ENCODE measurements at places on chromosomes 4 and X.
A peak's percentile ranks its signal among the peaks of the same experiment; 100 is the strongest.

GRCh38 chr4:98930311-98930865, 1.5 kb upstream of the EIF4E start:
- DNase-seq, result no peak

- DNase-seq, result no peak
Observed at GRCh38 chr4:141900856-141901255, 264.5 kb downstream of the IL15 start.

DNA sequence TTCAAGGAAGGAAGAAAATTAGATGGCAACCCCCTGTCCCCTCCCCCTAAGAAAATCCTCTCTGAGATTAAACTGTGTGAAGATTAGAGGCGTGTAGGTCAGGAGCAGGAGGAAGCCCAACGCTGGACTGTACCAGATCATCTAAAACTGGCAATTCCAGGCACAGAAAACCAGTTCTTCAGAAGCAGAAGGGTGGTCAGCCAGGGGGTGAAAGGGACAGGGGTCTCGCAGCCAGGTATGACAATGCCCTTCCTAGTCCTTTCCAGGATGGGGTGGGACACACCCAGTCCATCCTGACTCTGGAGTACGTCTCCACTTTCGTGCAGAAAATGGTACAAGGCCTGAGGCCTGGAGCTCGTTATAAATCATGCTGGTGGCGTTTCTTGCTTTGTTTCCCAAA, 3.3 kb upstream of the RHOH start:
- no peak for DNase-seq

- no peak for DNase-seq
Observed at GRCh38 chr4:141081921-141082395, 51.3 kb downstream of the RNF150 start.

DNA sequence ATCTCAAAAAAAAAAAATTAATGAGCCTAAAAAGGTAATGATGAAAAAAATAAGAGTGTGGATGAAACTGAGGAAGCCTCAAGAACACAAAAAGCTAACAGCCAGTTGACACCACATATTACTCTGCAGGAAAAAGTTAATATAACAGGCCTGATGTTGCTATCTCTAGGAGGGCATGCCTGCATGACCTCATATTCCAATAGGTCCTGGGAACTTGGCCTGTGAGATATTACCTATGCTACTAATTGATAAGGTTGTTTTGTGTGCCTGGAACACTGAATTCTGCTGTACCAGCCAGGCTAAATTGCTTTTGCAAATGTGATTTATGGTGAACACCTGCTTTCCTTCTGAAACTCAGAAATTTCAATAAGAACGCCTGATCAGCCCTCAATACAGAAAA, 15.9 kb downstream of the SLC9A7 start:
- DNase-seq, result no peak

- no peak for DNase-seq
Observed at GRCh38 chrX:113726898-113727297, 857.0 kb upstream of the HTR2C start.

DNA sequence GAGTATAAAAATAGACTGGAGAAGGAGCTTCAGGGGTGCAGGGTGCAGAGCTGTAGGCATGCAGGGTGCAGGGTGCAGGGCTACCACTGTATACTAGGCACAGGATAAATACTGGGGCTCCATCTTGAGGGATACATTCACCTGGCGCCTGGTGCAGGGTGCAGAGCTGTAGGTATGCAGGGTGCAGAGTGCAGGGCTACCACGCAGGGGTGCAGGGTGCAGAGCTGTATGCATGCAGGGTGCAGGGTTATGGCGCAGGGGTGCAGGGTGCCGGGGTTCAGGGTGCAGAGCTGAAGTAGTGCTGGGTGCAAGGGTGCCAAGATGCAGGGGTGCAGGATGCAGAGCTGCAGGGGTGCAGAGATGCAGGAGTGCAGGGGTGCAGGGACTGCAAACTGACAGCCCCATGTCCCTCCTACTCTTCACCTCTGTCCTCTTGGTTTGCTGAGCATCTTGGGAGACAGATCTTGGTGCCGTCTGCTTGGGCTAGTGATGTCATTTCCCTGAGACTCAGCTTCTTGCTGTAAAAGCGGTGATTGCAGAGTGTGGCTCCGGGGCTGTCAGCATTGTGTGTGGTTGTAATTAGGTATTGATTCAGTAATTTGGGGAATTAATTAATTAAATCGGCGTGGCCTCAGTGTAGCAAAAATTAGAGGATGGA, 91.2 kb downstream of the ADRA2C start:
- DNase-seq, result no peak

DNA sequence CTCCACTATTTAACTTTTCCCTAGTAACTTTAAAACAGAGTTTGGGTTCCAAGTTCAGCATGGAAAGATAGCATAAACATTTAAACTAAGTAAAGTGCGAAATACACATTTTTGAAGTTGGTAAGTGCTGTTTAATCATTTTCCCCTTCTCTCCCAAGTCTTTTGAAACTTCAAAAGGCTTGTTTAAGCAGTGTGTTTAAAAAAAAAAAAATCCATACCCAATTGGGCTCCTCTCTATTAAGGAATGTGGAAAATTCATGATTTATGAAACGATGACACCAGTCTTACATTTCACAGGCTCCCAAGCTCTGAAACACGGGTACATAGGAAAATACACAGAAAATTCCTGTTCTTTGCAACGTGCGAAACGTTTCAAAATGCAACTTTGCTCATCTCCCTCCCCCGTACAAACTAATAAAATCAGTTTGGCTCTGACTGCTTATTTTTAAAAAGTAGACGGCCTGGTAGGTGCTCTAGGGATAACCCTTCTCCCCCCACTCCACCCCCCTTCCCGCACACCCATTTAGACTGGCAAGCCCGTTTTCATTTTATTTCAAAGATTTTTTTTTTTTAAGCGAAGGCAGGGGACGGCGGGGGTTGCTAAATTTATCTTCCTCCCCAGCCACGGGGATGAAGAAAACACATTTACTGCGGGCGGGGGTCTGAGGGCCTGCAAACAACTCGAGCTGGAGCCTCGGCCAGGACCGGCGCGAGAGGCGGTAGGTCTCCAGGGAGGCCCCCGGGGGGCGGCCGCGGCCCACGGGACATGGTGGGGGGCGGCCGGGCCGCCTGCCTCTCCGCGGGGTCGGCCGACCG, 786 bp upstream of the ZFX start:
- no peak for DNase-seq

- no peak for DNase-seq
Observed at GRCh38 chr4:79083406-79084010, 144.3 kb upstream of the PAQR3 start.

GRCh38 chrX:13756381-13756780, 21.8 kb downstream of the OFD1 start:
- DNase-seq, result no peak

GRCh38 chr4:110527156-110527555, 51.2 kb downstream of the ENPEP start:
- DNase-seq, result no peak

GRCh38 chr4:100494166-100494565, 23.7 kb downstream of the EMCN start:
- no peak for DNase-seq

DNA sequence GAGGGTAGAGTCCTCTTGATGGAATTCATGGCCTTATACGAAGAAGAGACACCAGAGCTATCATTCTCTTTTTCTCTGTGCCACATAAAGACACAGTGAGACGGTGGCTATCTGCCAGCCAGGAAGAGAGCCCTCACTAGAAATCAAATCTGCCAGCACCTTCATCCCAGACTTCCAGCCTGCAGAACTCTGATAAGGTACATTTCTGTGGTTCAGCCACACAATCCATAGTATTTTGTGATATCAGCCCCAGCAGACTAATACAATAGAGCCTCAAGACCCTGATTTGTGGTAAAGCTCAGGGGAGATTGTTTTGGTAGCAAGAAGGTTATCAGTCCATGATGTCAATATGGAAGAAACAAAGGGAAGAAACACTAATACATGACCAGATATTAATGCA, 1213.2 kb downstream of the NLGN4X start:
- no peak for DNase-seq

DNA sequence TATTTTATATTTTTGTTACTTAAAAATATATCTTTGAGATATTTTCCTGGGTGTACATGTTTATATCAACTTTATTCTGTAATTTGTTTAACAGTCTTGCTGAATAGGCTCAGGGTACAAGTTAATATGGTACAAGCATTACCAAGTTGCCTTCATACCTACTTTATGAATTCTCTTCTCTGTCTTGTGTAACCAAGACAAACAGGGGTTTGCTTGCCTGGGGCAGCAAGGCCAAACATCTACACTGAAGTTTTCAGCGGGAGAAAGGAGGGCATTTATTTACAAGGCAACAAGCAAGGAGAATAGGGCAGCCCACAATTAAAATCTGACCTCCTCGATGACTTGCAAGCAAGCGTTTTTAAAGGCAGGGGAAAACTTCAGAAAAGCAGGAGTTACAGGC, 24.2 kb downstream of the PPP4R3C start:
- DNase-seq, result no peak

DNA sequence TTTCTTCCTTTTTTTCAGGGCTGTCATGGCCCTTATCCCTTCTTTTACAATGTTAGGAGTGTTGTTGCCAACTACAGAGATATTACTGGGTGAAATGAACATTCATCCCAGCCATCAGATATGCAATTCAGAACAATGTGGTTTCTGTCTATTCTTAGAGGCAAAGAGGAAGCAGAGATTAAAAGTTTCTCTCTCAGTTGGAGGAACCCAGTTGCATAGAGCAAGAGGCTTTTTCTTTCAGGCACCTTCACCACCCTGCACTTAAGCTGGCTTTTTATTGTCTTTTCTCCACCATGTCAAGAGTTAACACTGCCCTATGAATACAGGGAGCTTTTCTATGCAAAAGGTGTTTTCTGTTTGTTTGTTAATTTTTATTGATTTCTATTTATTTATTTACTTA, 1559.6 kb upstream of the IGFBP7 start:
- no peak for DNase-seq

DNA sequence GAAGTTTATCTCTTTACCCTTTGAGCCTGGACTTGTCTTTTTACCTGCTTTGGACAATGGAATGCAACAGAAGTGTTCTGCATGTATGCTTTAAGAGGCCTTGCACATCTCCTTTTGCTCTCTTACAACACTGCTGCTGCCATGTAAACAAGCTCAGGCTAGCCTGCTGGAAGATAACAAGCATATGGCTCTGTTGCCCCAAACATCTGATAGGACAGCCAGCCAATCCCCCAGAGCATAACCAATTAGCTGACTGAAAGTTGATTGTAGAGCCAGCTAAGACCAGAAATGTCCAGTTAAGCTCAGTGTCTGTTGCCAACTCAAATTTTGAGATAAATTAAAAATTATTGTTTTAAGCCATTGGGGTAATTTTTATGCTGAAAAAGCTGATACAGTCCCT, 510.6 kb upstream of the CNKSR2 start:
- no peak for DNase-seq

DNA sequence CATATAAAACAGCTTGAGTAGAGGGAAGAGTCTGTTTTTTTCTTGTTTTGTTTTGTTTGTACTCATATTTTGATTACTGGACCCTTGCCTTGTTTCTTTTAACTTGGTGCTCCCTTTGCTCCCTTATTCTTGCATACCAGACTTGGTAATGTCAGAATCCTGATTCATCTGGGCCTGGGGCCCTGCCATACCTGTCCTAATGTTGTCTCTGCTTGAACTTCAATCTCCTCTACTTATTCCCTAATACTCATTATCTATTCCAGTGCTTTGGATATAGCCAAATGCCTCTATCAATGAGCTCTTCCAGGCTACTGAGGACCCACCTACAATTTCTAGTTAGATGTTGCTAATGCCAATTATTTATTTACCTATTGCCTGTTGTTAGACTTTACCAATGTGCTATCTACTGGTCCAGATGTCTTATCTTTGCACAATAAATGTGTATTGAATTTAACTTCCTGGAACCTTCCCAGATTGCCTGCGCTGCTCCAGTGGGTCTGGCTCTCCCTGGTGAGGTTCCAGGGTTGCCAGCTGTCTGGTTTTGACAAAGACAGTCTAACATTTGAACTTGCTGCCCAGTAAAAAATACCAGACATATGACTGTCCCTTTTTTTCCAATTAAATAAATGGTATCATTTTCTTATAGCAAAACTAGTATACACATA, 64.4 kb upstream of the ACSL4 start:
- no peak for DNase-seq

DNA sequence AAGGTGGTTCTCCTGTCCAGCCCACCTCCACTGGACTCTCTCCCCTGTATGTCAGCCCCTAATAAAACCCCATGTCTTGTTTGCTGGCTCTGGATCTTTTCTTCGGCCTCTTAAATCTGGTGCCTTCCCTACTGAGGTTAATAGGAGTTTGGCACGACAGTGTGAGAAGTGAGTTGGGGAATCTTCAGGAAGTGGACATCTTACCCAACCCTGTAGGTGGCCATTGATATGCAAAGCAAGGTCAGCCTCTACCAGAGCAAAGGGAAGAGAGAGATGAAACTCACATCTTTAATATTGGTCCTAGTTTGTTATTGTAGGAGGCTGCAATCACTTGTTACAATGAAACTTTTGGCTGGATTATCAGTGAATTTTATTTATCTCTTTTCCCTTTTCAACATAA, 111.7 kb downstream of the CHRDL1 start:
- no peak for DNase-seq

DNA sequence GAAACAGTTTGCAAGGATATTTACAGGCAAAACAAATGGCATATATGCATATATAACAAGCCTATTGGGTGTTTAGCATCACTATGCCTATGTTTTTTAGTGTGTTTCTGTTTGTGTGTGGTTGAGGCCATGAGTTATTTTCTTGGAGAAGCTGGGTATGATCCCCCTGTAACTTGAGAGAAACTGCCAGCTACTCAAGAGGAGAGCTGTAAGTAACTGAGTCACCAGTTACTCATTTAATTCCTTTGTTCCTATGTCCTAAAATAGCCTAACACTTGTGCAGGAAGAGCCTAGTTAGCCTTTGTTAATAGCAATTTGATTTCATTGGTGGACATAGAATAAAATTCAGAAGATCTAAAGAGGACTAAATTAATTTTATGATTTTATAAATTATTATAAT, 79.1 kb downstream of the PWWP3B start:
- DNase-seq, result no peak

GRCh38 chr4:55546756-55547465, at the start of gene CLOCK:
TSS of gene CLOCK (minus strand) at chr4:55546909. CDS start at chr4:55482785, 64,124 bp downstream.
- DNase-seq, result peak; percentile 68

DNA sequence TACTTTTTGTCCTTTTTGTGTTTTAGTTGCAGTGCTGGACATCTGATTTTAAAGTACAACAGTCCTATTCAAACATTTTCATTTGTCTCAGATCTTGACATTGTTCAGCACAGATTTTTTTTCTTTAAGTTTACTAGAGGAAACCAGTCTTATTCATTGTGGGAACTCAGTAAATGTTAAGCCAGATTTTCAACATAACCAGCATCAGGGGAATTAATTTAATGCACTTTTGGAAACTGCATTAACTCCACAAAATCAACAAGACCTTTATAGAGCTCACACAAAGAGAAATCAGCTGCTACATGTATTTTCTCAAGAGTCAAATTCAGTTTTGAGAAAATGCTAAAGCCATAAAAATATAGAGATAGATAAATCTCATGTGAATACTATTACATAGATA, 9.9 kb downstream of the CPE start:
- no peak for DNase-seq

GRCh38 chr4:130820448-130820847, 1724.5 kb downstream of the C4orf33 start:
- no peak for DNase-seq

Measured in stimulated activated CD4-positive, alpha-beta T cell treated with anti-CD3 and anti-CD28 coated beads, Interleukin-1b, Interleukin-23, amount 100 ng/mL, for 1 hour (primary cell).